H9 (cell line): ENCODE measurements at places on chromosomes 4 and X.
A peak's percentile ranks its signal among the peaks of the same experiment; 100 is the strongest.

GRCh38 chr4:101148551-101148950, 198.8 kb downstream of the PPP3CA start:
- no peak for DNase-seq

DNA sequence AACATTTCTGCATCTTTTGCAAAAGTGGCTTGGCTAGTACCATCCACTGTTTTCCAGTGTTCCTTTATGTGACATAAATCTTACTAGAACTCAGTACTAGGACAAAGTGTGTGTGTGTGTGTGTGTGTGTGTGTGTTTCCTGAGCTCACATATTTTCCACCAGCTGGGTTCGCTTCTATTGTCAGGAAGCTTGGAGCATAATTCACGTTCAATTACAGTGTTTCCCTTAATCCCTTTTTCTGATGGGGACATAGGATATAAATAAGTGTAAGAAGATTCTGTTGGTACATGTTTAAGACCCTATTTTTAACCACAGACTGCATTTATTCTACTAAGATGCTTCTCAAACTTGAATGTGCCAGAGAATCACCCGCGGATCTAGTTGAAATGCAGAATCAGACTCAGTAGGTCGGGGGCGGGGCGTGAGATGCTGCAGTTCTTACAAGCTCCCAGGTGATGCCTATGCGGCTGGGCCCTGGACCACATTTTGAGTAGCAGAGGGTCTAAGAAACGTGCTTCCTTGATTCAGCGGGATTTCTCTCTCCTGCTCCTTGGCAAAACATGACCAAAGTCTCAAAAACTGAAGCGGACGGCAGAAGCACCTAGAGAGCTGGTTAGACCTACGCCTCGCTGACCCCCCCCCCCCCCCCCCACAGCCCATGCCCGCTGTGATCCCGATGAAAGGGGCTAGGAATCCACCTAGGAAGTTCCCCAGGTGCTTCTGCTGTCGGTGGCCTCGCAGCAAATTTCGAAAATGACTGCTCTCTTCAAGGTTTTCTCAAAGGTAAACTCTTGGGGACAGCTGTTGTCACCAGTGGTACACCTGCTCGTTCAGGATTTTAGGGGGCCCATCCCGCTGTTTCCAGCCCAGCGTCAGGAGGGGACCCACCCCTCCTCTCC, 797 bp downstream of the CD99L2 start:
- peak; percentile 39 for DNase-seq

- no peak for DNase-seq
Observed at GRCh38 chr4:100781435-100781834, 263.6 kb upstream of the EMCN start.

DNA sequence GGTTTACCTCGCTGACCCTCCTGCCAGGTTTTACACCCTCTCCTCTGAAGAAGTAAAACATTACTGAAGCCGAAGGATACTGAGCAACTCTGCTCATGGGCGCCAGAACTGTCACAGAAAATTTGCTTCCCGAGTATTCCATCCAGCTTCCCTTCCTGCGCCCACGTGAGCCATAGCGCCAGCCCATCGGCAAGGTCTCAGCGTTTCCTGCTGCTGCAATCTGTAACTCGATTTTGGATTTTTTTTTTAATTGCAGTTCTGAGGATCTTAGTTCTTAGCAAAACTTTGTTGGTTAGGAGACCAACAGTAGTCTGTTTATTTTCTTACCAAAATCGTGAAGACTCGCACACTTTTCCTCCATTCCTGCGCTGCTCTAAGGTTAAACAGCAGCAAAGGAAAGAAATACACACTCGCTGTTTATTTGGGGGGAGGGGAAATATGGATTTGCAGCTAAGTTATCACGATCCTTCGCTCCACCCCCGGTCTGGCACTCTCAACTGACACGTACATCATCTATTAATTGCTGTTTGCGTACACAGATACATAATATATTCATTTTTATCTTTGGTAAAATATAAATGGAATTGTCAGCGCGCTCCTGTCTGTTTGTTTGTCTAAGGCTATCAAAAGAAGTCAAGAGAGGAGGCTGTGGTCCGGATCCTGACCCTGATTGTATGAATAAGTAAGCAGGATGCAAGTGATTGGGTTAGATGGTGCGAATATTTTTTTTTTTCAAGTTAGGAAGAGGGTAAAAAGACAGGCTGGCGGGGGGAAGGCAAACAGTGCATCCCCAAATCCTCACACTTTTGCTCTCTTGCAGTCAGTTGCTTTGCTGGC, at the start of gene TLL1:
Gene TLL1 (plus strand): TSS at position 777 of the 837 bp plus-strand sequence. CDS start 668 bp downstream, outside the sequence.
- DNase-seq = peak; percentile 34

DNA sequence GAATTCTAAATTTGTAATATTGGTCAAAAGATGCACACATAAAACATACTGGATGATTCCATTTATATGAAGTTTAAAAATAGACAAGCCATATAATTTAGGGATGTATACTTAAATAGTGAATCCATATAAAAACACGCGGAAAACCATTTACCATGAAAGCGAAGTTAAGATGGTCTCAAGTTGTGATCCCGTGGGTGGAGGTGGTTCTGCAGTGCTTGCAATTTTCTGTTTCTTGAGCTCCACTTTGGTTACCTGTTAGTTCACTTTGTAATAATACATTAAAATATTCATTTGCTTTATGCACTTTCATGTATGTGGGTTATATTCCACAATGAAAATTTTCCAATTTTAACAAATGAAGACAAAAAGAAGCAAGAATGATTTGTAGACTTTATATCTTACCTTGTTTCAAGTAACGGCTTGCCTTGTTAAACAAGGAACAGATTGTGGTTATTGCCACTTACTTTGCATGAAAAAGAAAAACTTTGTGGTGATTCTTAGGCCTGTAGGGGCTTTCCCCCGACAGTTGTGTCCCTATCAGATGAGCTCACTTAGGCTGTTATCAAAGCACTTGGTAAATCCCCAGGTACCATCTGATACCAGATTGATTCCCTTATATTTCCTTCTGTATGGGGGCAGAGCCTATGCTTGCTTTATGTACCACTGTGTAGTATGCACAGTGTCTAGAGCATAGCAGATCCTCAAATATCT, 12.2 kb downstream of the UCP1 start:
- DNase-seq = no peak

- no peak for DNase-seq
Observed at GRCh38 chr4:56252561-56253152, 134.6 kb downstream of the AASDH start.

GRCh38 chr4:57034520-57034919, 55.8 kb downstream of the POLR2B start:
- no peak for DNase-seq
